ENCODE measurements at places on chromosomes 3 and 15.

GRCh38 chr3:58492494-58492905 lies 604 bp downstream of the KCTD6 start:
- no peak for DNase-seq

GRCh38 chr3:54940971-54941370 lies 13.1 kb upstream of the LRTM1 start:
- no peak for DNase-seq

GRCh38 chr15:76310475-76311099 lies 682 bp downstream of the ETFA start:
- DNase-seq, result no peak

- DNase-seq, result no peak
These were observed 7.7 kb downstream of the PLSCR1 start for GRCh38 chr3:146536681-146537080.

DNA sequence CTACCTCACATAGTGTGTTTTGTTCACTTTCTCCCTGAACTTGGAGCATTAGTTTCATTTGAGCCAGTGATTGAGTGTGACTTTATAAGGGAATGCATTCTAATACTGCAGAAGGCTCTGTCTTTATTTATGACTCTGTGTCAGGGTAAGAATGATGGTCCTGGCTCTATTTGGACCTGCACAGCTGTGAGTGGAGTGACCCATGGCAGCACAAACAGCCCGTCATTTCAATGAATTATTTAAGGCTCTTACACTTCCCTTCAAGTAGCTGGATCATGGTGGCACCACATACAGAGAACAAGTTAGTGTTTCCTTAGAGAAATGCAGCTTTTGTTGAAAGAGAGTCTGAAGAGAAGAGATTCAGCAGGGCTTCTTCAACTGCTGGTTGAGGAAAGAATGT lies 16.4 kb downstream of the TMEM108 start:
- DNase-seq, result no peak

DNA sequence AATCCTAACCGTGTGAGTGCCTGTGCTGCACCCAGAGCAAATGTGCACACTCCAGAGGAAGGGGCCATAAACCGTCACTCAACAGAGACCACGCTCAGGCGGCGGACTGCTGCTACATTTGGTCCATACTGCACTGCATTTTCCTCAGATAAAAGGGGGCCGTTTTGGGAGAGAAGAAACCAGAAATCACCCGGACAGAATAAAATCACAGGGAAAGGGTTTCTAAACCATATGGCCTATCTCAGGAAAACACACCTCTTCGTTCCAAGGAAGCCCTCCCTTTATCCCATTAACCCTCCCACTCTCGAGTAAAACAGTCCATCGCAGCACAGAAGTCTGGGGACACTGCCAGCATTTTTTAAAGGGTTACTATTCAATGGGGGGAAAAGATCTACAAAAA lies 7.6 kb downstream of the IL17RD start:
- DNase-seq, result no peak

GRCh38 chr15:55799291-55800212 lies 56.6 kb upstream of the PRTG start:
- DNase-seq, result no peak

DNA sequence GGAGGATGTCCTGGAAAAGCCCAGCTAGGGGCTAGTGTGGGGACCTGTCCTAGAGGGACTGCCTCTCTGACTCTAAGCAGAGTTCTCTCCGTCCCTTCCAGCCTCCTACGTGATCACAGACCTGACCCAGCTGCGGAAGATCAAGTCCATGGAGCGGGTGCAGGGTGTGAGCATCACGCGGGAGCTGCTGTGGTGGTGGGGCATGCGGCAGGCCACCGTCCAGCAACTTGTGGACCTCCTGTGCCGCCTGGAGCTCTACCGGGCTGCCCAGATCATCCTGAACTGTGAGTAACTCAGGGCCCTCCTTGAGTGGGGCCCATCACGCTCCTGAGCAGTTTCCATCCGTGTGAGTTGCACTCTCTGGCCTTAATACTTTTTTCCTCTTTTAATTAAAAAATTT lies 13.0 kb downstream of the IRAK2 start:
- DNase-seq, result no peak

GRCh38 chr15:66673410-66674322 lies 28.4 kb upstream of the SMAD6 start:
- DNase-seq, result no peak

GRCh38 chr3:182837855-182838454 lies 44.7 kb downstream of the ATP11B start:
- DNase-seq, result no peak

DNA sequence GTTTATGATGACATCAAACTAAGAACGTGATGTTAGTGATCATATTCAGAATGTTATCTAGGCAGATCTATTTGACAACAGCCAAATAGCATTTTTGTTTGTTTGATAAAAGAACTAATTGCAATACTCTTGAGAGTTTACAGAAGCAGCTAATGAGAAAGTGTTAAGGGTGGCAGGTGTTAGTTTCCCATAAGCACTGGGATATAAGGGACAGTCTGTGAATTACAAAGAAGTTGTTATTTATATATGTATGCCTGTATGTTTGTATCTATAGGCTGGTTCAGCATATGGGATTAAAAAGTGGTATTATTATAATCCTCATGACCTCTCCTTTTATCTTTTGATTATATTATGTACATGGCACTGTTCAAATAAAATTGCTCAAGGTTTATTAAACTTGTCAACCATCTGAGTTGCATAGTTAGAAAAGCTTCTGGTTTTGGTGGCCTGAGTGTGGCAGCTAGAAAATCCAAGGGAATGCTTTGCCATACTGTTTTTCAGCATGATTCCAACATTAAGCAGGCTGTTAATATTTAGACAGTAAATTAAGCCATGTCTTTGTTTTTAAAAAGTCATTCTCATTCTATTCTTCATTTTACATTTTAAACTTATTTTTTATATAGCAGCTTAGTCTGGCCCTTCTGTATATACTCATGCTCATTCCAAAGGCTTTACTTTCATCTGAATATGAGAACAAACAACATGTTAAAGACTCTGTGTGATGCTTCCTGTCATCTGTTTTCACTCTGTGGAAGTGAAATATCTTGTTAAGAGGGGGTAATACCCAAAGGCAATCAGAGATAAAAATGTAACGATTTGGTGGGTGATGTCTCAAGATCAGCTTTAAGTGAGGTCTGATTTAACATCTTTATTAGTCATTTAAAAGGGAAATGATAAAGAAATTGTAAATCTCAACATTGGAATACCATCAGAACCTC lies 13.1 kb downstream of the ROBO2 start:
- DNase-seq, result no peak

- no peak for DNase-seq
These were observed 107.2 kb upstream of the CLSTN2 start for GRCh38 chr3:139827833-139828232.

DNA sequence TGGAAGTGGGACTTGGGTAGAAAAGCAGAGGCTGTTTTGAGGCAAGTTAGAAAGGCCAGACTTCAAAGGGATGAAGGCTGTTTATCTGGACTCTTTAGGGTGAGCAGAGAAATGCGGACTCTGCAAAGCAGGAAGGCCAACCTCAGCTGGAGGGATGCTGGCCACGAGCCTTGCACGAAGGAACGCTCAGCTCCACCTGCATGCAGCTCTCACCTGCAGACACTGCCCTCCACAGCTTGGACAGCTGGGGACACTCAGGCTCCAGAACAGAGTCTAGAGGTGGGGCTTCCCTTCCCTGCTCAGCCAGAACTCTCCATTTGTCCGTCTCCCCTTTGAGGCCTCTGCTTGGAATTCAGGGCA lies 229.7 kb downstream of the ADAMTS17 start:
- no peak for DNase-seq

DNA sequence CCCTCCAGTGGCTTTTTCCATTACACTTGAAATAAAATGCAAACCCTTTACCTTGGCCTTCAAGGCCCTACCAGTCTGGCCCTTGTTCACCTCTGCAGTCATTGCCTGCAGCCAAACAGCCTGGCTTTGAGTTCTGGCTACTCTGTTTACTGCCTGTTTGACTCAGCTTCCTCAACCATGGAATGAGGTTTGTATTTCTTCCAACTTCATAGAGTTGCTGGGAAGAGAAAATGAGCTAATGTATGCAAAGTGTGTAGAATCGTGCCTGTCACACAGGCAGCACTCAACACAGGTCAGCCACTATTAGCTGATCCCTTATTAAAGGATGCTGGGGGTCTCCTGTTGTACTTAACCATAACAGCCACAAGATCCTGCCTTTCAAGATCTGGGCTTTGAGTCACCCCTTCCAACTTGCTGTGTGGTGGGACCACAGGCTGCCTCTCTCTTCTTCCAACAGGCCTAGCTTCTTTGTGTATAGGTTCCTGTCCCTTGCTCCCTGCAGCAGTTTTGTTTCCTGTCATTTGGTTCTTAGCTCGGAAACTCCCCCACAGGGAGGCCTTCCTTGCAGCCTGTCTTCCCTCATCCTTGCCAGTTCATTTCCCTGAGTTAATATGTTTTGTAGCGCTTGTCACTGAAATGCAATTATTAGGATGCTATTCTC lies 6.4 kb downstream of the MED12L start:
- no peak for DNase-seq

- DNase-seq, result no peak
These were observed 55.4 kb downstream of the ITGA11 start for GRCh38 chr15:68376447-68377060.

DNA sequence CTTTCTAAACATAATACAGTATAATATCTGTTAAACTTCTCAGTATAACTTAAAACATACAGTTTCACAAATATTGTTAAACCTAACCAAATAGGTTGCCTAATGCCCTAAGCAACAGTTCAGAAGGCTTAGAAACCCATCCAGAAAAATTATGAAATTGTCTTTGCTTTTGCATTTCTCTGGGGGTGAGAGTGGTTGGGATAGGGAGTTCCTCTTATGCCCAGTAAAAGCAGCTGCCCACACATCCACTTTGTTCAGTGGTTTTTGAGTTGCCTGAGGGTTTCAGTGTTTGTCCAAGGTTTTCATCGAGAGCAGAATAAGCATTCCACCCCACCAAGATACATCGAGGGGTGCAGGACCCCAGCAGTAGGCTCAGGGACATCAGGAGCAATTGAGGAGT lies 179.4 kb downstream of the CDIN1 start:
- DNase-seq, result no peak

DNA sequence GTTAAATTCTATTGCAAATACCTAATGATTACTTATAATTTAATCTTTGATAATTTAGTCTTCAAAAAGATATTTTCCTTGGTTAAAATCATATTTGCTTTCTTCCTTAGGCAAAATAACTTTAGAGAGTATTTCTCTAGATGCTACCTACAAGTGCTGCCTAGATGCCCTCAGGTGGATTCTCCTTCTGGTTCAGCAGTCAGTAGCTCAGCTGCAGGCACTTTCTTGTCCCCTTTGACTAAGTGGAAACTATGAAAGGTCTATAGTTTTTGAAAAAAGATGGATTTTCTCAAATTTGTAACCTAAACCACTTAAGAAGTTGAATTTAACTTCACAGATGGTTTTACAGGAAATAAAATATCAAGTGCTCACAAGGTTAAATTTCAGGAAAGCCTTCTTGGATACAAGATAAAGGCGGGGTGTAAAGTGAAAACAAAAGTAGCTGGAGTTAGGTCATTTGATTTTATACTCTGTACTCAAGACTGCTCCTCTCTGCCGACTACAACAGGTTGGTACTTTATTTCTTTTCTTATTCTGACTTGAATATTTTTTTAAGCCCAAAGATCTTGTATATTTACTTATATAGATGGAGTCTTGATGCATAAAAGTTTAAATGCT lies at the start of gene ACKR4:
Gene ACKR4 (plus strand): TSS at position 455 of the 618 bp plus-strand sequence. CDS start 3,128 bp downstream, outside the sequence.
- DNase-seq, result no peak

DNA sequence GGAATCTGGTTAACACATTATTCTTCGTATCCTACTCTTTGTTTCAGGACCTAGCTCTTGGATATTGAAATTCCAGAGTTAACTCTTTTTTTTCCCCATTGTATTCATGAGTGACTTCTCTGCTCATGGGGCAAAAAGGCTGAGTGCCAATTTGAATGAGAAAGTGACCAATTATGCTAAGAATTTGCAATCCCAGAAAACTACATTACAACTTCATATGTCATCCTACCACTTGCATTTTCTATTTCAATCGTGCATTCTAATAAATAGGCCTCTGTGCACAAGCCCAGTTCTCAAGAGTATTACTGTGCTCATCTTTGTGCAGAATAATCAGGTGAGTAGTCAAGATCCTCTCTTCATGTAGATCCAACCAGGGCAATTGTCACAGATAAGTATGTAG lies 537.8 kb downstream of the OTOL1 start:
- no peak for DNase-seq

DNA sequence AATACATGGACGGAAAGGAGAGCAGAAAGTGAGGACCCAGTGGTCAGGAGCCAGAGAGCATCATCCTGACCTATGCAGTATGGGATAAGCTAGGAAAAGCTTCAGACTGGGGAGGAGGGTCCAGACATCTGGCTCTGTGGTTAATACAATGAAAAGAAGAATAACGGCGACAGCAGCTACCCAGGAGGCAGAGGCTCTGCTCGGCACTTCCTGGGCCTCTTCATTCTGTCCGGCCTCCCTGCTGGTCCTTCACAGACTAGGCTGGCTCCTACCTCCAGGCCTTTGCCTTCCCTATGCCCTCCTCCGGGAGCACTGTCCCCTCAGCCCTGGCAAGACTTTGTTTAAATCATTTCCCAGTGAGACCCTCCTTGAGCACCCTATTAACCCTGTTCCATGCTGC lies 58.9 kb upstream of the WNT5A start:
- DNase-seq, result no peak

- no peak for DNase-seq
These were observed 227.6 kb upstream of the BHLHE40 start for GRCh38 chr3:4751502-4752101.

GRCh38 chr3:189202106-189202505 lies 30.3 kb downstream of the TPRG1 start:
- no peak for DNase-seq

DNA sequence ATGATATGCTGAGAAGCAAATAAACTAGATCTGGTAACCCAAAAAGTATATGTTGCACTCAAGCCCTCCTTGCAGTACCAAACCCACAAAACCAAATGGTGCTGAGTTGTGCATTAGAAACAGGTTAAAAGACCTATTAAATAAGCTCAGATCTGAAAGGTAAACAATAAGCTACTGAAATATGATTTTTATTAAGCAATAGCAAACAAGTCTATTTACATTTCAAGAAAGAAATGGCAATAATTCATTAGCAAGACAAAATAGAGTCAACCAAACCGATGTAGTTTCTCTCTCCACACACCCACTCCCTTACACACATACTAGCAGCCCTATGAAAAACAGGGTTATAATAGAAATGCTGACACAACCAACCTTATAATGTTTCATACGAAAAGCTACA lies 760.3 kb downstream of the FHIT start:
- DNase-seq, result no peak

GRCh38 chr3:42130329-42131070 lies 39.3 kb downstream of the TRAK1 start:
- DNase-seq, result no peak

GRCh38 chr3:14810801-14811661 lies 7.7 kb upstream of the FGD5 start:
- DNase-seq, result no peak

DNA sequence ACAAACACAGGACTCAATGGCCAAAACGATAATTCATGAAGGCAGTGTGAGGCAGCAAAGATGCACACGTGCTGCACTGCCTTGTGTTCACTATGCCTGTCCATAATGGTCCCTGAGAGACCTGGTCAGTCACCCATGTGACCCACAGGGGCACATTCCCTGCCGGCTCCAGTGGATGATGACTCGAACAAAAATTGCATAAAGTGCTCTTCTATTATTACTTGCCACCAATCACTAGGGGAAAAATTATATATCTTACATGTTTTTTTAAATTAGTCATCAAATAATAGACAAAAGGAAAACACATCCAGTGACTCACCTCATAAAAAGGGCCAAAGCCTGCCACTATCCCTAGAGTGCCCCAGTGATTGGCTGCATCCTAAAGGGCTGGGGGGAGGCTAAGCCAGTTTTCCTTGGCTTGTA lies 47.5 kb downstream of the UBP1 start:
- no peak for DNase-seq

All from activated CD8-positive, alpha-beta memory T cell treated with anti-CD3 and anti-CD28 coated beads for 1 hour (primary cell).